ENCODE measurements at places on chromosomes 4 and X. TPM values are rescaled to one million over a fixed set of nuclear protein-coding genes. Genes with fewer than 3 reads are reported as not detected.

GRCh38 chrX:21702725-21703124, 44.6 kb upstream of the KLHL34 start:
- no peak for DNase-seq

GRCh38 chr4:102094481-102094880, 250.8 kb downstream of the SLC39A8 start:
- DNase-seq, result no peak

DNA sequence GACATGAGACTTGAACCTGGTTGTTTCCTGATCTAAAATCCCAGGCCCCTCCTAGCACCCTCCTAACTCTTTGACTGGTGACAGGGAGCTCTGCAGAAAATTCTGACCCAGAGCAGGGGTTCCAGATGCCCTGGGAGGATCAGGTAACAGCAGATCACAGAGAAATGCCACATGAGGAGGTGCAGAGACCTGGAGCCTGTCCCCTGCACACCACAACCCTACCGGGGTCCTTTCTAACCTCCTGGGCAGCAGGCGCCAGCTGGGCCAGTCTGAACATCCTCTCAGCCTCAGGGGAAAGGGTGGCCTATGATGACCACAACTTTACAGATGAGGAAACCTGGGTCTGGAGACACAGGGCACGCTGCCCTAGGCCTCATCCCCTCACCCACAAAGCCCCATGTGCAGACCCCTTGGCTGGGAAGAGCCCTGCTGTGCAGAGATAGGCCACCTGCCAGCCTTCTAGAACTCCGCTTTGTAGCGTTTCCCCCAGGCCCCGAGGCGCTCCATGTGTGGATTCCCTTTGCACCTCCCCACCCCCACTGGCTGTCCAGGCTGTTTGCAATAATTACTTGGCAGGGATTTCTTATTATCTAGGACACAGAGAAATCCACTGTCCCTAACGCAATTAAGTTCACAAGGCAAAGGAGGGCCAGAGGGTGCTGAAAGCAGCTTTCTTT, 36.5 kb downstream of the WDR1 start:
- no peak for DNase-seq

GRCh38 chrX:100719139-100719538, 12.8 kb downstream of the SYTL4 start:
- DNase-seq, result no peak

GRCh38 chr4:150765216-150765615, 183.3 kb downstream of the MAB21L2 start:
- DNase-seq, result no peak

The VCX gene
- total RNA-seq, result not detected
